ENCODE measurements at places on chromosomes 16 and 17.

DNA sequence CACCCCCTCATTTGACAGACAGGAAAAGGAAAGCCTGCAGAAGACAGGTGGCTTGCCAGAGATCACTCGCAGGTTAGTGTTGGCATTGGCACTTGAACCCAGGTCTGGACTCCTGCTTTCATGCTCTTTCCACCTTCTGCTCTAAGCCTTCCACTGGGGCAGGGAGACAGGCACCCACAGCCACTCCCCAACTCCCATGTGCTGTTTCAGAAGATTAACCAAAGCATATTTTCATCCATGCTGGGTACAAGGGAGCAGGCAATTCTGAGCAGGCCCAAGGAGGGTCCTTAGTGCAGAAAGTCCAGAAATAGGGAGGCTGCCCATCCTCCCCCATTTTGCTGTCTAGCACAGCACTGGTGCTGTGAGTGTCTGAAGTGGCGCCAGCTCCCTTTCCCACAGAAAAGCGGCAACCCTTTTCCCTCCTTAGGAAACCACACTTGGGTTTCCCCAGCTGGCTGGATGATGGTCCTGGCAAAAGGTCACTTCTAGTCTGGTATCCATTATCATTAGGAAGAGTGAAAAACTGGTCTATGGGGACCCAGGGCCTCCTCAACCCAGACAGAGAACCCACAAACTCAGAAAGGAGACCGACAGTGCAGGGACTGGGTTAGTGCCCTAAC lies 2.0 kb upstream of the CAVIN1 start:
- no peak for DNase-seq

DNA sequence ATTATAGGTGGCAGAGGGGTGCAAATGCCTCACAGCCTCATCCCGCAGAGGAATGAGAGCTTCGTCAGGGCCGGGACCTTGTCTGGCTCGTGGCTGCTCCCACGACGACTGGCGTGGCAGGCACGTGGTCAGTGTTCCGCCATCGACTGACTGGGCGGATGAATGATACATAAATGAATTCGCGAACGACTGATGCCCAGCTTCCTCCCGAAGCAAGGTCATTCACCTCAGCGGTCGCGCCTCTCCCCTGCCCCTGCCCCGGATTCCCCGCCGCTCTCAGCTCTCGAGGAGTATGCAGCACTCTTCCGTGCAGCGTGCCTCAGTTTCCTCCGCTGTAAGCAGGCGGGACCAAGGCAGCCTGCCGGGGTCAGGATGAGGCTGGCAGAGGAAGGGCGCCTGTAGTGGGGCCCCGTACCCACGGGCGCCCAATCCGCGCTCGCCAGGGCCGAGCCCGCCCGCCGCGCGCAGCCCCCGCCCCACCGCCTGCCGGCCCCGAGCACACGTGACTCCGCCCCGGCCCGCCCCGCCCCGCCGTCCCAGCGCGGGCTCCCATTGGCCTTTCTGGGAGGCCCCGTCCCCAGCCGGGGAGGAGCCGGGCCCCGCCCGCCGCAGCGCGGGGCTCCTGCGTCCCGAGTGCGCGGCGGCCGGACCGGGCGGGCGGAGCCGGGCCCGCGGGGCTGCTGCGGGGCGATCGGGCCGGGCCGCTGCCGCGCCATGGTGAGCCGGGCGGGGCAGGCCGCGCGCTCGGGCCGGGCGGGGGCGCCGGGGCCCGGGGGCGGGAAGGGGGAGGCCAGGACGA lies at the start of gene SNN:
TSS of gene SNN (plus strand) at position 632 of the 799 bp plus-strand sequence. CDS start 7,605 bp downstream, outside the sequence.
- DNase-seq, result no peak

DNA sequence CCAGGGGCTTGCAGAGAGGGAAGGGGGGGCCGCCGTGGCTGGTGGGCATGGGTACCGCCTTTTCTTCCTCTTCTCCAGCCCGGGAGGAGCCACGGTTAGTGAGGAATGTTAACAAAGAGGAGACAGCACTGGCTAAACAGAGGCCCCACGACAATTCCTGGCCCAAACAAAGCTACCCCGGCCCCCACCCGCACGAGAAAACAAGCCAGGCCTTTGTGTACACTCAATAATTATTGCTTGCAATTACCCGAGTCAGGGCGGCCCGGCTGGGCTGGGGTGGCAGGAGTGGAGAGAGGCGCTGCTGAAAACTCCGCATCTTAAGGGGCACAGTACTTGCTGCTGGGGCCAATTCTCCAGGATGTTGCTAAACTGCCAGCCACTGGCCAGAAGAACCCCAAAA lies 56.4 kb downstream of the IRX5 start:
- no peak for DNase-seq

GRCh38 chr17:17156511-17156910 lies 49.6 kb downstream of the PLD6 start:
- DNase-seq, result no peak

Measured in cerebellar nuclear complex (tissue), 1 donor.